Motor neuron (in vitro differentiated cells): ENCODE measurements at places on chromosomes 3 and 15.

- no peak for ATAC-seq
Measured at GRCh38 chr3:155326901-155327300, 33.4 kb upstream of the STRIT1 start.

- no peak for ATAC-seq
Measured at GRCh38 chr3:71693641-71694040, 31.6 kb downstream of the EIF4E3 start.

DNA sequence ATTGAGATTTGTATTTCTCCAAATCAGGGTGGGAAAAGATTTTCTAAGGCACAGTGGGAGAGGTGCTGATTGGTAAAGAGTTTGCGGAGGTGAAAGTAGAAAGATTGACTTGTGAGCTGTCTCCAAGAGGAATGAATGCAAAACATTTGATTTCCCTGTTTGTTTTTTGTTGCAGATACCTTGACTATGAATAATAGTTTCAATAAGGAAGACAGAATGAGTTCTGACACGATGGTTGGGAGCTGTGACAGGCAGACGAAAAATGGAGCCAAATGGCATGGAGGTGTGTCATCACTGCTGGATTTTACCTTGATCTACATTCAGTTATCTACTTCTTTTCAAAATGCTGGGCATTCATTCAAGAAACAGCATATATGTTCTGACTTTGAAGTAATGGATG is 145.1 kb downstream of the NFKBIZ start:
- no peak for ATAC-seq

- ATAC-seq = no peak
Measured at GRCh38 chr15:39078026-39078425, 502.9 kb upstream of the THBS1 start.

GRCh38 chr3:178623666-178624255 is 87.5 kb downstream of the KCNMB2 start:
- ATAC-seq = peak; percentile 99

GRCh38 chr15:30889196-30889595 is 14.5 kb upstream of the FAN1 start:
- ATAC-seq = peak; percentile 81

DNA sequence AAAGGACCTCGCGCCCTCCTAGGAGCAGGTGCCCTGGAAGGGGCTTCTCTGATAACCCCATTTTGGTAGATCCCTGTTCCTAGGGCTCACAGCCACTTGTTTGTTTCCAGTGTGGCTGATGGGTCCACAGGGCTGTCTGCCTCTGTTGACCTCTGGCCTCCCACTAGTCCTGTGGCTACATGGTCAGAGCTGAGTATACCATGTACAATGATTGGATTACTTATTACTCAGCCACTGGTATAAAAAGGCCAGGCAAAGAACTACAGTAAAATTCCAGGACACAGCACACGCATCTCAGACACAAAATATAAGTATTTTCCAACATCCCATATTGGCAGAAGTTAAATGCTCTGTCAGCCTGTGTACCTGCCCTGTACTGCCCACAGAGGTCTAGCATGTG is 277.3 kb downstream of the GABRG3 start:
- ATAC-seq = no peak

- ATAC-seq = no peak
Measured at GRCh38 chr15:89615135-89615534, 39.9 kb downstream of the TICRR start.

GRCh38 chr3:79953591-79954101 is 185.8 kb upstream of the ROBO1 start:
- peak; percentile 56 for ATAC-seq

- ATAC-seq = no peak
Measured at GRCh38 chr15:58064980-58065444, 499 bp downstream of the ALDH1A2 start.

GRCh38 chr3:7700539-7700938 is 801.1 kb upstream of the LMCD1 start:
- peak; percentile 41 for ATAC-seq

DNA sequence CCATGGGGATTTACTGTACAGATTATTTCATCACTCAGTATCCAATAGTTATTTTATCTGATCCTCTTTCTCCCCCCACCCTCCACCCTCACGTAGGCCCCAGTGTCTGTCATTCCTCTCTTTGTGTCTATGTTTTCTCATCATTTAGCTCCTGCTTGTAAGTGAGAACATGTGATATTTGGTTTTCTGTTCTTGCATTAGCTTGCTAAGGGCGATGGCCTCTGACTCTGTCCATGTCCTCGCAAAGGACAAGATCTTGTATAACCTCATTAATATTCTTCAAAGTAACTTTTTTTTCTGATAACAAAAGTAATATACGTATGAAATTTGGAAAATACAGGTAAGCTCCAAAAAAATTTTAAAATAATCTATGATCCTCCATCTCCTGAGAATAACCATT is 67.4 kb downstream of the MAP3K13 start:
- no peak for ATAC-seq

- ATAC-seq = no peak
Measured at GRCh38 chr3:82824491-82824890, 1063.0 kb upstream of the GBE1 start.

DNA sequence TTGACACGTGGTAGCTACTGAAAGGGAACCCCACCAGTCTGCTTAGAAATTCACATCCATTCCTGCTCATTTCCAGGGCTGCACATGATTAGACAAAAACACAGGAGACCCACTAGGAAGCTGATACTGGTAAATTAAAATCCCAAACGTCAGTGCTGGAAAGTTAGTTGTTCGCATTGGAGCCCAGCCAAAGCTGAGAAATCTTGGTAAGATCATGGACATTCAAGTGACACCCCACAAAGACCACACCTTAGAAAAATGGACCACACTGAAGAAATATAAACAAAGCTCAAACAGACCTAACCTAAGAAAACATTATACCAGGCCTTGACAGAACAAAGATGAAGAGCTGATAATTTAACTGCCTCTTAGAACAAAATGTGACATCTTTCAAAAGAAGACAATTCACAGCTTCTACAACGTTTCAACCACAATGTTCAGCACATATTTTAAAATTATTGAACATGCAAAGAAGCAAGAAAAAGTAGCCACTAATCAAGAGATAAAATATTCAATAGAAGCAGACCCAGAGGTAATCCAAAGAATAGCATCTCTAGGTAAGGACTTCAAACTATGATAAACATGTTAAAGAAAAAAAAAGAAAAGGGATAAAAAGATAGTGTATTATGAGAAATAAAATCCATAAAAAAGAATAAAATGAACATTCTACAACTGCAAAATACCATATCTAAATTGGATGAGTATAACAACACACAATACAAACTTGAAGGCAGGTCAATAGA is 20.4 kb downstream of the RAD18 start:
- ATAC-seq = no peak

DNA sequence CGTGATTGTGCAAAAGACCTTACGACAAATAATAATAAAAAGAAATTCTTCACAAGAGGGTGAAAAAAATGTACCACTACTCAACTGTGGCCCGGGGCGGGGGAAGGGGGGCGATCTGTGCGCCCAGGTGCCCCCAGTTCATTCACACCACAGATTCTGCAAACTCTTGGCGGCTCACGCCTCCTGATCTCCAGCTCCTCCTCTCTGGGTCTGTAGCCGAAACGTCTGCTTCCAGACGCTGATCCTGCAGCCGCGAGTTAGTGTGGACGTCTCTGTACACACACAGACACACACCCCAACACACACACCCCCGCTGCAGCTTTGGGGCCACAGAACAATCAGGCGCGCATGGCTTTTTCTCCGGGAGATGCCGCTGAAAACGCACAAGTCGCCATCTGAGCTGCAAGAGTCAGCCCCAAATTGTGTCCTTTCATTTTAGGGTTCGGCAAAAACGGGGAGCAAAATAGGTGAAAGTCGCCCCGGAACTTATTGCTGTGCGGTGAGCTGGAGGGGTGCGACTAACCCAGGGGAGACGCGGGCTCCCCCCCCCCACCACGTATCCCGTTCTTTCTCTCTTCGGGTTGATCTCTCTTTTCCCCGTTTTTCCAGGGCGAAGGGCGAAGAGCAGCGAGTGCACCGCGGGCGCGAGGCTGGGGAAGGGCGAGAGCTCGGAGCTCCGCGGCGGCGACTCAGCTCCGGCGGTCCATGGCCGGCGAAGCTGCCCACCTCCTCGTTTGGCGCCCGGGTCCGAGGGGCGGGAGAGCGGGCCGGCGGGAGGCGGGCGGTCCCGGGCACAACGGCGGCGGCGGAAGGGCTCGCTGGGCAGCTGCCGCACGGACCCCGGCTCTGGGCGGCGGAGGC is 505 bp upstream of the WNT5A start:
- ATAC-seq = peak; percentile 26

- no peak for ATAC-seq
Measured at GRCh38 chr3:159848348-159849118, 140.1 kb upstream of the IL12A start.

DNA sequence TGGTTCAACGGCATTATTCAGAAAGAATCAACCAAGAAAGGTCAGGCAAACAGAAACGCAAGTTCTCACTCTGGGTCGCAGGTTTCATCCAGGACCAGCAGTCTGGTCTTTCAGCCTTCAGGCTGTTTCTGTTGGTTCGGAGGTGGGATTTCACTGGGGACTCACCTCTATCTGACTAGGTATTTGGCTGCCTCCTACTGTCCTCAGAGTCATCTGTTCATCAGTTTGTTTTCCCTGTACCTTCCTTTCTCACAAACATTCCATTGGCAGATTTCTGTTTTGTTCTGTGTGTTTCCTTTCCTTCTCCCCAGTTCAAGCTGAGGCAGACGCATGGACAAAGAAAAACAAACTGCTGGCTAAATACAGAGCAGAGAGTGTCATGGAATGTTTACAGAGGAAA is 1046.6 kb upstream of the CFAP20DC start:
- ATAC-seq = no peak

DNA sequence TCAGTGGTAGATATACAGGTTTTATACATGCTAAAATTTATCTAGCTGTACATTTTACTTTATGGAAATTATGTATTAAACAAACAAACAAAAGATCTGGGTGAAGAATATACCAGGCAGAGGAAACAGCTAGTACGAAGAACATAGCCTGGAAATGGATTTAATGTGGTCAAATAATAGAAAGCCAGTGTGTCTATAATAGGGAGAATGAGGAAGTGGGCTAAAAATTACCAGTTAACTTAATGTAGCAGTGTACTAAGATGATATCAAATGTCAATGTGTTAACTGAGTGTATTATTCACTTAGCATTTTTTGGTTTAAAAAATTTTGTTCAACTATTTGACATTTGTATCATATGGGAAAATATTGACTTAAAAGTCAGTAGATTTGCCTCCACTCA is 22.8 kb upstream of the SLC15A2 start:
- ATAC-seq = no peak

DNA sequence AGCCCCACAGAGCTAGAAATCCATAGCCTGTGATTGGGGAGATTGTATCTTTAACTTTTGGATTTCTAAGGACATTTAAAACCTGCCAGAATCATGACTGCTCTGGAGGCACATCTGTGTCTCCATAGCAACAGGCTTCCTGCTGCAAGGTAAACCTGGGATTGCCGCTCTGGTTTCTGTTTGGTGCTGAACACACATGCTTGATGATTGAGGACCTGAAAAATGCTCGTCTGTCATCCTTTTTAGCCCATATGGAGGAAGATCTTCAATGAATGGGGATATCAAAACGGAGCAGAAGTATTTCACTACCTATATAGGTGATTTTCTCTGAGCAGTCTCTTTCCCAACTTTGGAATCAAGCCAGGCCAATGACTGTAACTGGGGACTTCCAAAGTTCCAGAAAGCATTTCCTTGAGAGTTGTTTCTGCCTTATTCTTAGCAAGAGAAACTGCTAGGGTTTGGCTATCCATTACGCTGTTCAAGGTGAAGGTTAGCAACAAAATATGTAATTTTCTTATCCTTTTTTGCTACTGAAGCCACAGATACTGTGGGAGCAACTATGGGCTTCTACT is 96.5 kb upstream of the TNIK start:
- no peak for ATAC-seq

- no peak for ATAC-seq
Measured at GRCh38 chr3:152299249-152299976, 30.7 kb downstream of the MBNL1 start.

DNA sequence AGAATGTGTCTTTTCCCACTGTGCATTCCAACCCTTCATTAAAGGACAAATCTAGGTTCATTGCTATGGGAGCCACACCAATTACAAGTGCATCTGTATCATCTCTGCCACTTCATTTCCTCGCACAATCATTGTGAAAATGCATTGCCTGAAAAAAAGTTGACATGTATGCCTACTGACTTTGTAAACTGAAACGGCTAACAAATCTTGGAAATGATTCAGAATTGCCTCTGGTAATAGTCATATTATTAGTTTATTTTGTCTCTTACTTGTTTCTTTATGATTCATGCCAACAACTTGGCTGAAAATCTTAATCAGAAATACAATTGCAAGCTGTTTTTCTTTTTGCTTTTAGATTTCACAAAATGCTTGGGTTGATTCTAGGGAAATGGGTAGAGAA is 497.1 kb downstream of the ZIC1 start:
- ATAC-seq = no peak

DNA sequence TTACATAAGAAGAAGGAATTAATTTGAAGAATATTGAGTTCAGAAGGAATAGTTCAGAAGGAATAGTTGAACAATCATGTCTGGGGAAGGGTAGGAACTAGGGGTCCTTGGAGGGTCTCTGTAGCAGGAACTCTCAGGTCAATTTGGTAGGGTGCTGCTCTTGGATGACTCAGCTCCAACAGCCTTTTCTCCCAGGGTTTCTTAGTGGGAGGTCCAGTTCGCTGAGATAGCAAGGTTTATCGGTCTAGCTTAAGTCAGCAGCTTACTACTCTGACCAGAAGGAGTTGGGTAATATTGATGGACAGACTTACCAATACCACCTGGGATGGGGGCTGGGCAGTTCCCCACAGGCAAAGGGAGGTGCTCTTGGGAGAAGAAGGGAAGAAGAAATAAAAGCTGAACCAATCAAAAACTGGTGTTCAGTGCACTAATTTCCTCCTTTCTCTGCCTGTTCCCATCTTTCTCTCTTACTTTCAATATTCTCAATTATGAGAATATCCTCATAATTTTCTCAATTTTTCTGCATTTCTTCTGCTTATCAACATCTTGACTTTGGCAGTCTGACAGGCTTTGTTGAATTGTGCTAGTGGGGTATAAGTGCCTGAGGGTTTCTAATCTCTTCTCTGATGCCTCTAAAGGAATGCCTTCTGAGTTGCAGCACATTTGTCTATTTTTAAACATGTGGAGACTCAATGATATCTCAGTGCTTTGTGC is 14.4 kb upstream of the MITF start:
- no peak for ATAC-seq

DNA sequence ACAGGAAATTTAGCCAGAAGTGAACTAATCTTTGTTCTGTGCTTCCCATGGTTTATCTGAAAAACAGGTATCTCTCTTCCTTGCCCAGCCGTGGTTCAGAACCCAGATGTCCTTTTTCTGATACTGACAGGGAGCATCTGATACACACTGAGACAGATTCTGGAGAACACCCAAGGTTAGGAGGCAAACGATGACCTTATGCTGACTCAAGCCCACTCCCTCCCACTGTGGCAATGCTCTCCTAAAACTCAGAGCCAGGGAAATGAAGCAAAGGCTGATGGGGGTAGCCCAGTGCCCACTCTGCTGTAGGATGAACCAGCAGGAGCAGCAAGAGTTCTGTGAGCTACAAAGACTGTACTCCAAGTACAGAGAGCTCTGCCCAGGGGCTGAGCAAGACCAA is 225.1 kb downstream of the NTRK3 start:
- ATAC-seq = no peak

GRCh38 chr3:157249606-157250005 is 89.7 kb upstream of the CCNL1 start:
- ATAC-seq = no peak
